ENCODE measurements at places on chromosomes 2 and 18.

GRCh38 chr2:46812361-46813019 lies 103.1 kb downstream of the MCFD2 start:
- DNase-seq = no peak

- DNase-seq = no peak
These were observed 146.6 kb upstream of the DLX2 start for GRCh38 chr2:172249334-172249733.

- DNase-seq = no peak
These were observed 87.7 kb upstream of the TGFA start for GRCh38 chr2:70641263-70641784.

DNA sequence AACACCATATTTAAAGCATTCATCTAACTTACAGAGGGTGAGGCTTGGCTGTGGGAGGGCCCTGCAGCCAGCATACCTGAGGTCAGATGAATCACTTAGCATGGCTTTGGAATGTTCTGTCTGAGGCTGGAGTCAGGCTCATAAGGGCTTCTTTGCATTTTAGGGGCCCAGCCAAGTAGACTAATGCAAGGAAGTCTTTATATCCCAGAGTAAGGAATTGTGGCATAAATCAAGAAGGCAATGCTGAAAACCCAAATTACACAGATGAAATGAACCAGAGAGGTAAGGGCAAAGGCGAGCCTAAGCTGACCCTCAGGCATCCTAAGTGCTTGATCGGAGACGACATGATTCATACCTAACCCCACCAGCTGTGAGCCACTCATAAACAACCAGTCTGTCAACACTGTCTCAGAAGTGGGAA lies 383.6 kb downstream of the DCC start:
- DNase-seq = no peak

DNA sequence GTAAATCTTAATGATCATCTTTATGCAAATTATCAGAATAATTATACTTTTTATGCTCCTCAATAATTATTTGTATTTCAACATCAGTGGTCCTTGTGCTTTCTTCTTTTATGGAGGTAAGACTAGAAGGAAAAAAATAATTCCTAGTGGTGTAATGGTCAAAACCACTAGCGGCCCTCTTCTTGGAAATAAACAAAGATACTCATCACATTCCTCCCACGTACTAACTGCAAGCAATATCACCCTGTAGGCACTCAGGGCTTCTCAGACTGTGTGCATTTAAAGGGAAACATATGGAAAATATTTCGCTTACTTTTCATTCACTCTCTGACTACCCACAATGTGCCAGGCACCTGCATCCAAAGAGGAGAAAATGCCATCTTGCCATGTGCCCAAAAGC lies 263.7 kb downstream of the DOK6 start:
- no peak for DNase-seq

DNA sequence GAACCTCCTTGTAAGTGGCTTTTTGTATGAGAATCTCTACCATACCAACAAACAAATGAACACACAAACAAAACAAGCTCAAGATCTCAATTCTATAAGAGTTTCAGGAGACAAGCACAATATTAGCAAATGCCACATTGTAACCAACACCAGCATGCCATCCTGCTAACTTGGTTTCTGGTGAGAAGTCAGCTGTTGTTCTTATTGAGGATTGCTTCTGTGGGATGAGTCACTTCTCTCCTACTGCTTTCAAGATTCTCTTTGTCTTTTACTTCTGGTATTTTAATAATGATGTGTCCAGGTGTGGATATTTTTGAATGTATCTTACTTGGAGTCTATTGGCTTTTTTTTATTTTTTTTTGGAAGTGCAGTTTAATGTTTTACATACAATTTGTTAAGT lies 131.7 kb downstream of the BCL2L11 start:
- no peak for DNase-seq

- no peak for DNase-seq
These were observed 116.4 kb downstream of the NDUFA10 start for GRCh38 chr2:239908744-239909143.

DNA sequence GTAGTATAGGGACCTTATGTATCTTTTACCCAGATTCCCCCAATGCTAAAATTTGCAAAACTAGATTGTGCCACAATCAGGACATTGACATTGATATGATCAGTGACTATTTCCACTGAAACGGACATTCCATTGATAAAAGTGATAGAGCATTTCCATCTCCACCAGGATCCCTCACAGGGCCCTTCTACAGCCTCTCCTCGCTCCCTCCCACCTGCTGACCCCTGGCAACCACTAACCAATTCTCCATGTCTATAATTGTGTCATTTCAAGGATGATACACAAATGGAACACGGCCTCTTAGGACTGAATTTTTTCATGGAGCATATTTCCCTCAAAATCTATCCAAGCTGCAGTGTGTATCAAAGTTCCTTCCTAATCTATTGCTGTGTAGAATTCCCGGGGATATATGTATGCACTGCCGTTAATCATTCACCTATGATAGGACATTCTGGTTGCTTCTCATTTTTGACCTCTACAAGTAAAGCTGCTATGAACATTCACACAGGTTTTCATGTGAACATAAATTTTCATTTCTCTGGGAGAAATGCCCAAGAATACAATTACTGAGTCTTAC lies 67.3 kb downstream of the UXS1 start:
- DNase-seq = no peak

GRCh38 chr2:190514676-190515075 lies 19.8 kb downstream of the NEMP2 start:
- DNase-seq = no peak

- no peak for DNase-seq
These were observed 59.1 kb downstream of the REV1 start for GRCh38 chr2:99430614-99431291.

DNA sequence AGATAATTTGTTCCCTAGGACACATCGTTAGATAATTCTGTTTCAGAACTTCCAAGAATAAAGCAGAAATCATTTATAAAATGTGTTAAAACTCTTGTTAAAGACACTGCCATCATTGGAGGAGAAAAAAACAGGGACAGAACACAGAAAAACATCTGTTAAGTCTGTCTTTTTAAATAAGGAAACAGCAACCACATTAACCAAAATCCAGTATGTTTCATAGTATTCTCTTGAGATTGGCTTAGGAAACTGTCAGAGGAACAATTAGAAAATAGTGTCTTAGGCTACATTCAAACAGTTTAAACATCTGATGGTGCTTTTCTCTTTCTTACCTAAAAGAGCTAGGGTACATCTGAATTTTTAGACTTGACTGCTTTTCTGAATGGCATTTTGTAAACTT lies 81.6 kb downstream of the PMS1 start:
- no peak for DNase-seq

DNA sequence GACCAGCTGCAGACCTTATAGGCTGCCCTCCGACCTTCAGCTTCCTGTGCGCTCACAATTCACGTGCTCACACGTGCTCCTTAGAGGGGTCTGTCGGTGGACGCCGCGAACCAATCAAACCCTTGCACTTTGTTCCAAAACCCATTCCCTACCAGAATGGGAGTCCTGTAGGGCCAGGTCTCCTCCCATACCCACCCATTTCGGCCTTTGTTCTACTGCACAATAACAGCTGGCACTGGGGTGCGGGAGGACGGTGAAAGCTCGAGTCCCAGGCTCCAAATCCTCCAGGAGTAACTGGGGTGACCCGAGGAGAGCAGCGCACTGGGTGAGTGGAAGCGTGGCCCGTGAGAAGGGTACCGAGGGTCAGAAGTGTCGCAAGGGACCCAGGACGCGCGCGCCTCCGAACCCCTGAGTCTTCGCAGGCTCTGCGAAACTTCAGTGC lies 13.0 kb downstream of the SIX3 start:
- DNase-seq = no peak

DNA sequence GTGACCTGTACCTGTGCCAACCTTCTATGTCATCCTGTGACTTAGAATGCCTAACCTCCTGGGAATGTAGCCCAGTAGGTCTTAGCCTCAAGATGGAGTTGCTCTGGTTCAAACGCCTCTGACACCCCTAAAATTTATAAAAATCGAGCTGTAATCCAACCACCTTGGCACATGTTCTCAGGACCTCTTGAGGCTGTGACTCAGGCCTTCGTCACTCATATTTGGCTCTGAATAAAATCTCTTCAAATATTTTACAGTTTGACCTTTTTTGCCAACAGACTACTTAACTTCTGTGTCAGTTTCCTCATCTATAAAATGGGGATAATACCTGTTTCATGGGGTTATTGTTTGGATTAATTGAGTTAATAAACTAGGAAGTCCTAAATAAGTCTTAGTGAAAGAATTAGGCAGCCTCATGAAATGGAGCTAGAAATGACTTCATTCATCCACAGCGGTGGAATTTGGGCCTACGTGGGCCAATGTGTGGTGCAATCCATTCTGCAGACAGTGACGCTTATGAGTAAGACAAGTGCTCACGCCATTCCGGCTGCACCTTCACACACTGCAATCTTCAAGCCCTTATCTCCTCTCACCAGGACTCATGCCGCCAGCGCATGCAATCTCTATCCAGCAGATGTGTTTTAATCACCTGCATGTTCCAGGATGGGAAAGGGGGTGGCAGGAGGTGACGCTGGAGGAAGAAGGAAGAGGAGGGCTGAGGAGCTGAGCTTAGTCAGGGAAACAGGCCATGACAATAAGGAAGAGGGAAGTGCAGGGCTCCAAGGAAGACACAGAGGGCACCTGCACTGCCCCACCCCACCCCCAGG lies 2.0 kb upstream of the UBE2F start:
- no peak for DNase-seq

GRCh38 chr2:127193164-127193966 lies 26.7 kb downstream of the CYP27C1 start:
- DNase-seq = no peak

GRCh38 chr18:45408218-45408617 lies 207.1 kb upstream of the SLC14A2 start:
- DNase-seq = no peak

GRCh38 chr18:48872234-48873145 lies 78.3 kb downstream of the SMAD7 start:
- DNase-seq = no peak

DNA sequence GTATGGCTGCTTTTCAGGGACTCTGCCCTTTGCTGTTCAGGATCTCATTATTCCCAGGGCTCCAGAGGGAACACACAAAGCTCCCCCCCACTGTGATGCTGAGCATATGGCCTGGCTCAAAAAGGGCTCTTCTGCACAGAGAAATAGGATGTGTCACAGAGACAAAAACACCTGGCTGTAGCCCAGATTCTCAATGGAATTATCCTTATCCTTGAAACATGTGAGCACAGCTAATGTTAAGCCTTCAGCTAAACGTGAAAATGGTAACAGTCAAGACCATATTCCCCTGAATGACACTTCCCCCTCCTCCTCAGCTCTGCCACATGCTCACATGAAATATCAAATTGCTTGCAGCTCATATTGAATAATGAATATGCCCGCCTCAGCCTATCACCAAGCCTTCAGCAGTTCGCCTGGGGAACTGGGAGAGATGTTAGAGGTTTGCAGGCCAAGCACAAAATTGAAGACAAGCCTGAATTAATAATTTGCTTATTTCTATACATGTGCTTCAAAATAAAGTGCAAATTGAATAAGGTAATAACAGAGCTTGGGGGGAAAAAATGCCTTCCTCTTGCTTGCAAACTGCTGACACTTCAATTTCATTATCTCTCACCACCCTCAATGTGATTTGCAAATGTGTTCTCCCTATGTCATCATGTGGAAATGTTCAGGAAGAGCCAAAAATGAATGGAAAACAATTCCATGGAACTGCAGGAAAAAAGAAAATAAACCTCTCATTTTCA lies 181.0 kb upstream of the HNRNPA3 start:
- DNase-seq = no peak

- no peak for DNase-seq
These were observed 159.2 kb upstream of the ID2 start for GRCh38 chr2:8522687-8523086.

GRCh38 chr2:234258562-234259141 lies 208.2 kb downstream of the SPP2 start:
- no peak for DNase-seq

DNA sequence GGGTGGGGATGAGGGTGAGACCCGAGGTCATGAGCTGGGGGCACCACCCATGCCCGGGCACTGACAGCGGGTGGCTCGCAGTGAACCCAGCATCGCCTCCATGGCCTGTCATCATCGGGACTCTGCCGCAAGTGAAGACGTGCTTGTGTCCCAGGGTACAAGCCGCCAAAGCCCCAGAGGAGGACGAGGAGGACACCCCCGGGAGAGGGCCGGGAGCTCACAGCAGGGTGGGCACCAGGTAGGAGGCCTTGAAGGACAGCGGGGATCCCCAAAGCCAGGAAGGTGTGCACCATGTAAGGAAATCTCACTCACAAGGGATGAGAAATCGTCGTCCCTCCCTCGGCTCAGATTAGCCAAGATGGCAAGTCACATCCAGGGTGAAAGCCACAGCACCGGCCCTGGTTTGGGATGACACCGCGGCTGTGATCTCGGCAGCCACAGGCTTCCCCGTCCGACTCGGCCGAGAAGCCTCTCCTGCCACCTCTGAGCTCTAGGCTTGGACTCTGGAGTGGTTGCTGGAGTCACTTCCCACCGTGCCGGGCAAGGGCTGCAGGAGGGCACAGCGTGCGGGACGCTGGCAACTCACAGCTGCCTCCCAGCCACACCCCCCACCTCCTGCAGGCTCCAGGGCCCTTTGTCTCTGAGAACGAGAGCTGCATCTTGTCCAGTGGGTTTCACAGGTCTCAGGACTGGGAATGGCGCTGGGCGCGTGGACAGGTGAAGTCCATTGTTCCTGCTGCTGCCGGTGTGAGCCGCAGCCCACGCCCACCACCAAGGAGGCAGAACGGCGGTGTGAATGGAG lies 81.6 kb upstream of the CTDP1 start:
- no peak for DNase-seq

- no peak for DNase-seq
These were observed 278.0 kb upstream of the MGAT5 start for GRCh38 chr2:133975676-133976428.

DNA sequence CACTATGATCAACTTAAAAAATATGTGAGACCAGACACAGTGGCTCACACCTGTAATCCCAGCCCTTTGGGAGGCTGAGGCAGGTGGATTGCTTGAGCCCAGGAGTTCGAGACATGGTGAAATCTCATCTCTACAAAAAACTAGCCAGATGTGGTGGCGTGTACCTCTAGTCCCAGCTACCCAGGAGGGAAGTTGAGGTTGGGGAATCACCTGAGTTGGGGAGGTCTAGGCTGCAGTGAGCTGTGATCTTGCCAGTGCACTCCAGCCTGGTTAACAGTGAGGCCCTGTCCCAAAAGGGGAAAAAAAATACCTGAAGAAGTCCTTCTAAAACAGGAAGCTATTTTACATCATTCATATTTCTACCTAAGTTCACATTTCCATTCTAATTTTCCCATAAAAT lies 144.0 kb downstream of the EML6 start:
- DNase-seq = no peak

- no peak for DNase-seq
These were observed 23.7 kb downstream of the TIMM21 start for GRCh38 chr18:74171910-74172606.

GRCh38 chr2:179332903-179333302 lies 68.3 kb upstream of the SESTD1 start:
- DNase-seq = no peak

GRCh38 chr2:112483831-112484230 lies 1.9 kb downstream of the TTL start:
- no peak for DNase-seq

DNA sequence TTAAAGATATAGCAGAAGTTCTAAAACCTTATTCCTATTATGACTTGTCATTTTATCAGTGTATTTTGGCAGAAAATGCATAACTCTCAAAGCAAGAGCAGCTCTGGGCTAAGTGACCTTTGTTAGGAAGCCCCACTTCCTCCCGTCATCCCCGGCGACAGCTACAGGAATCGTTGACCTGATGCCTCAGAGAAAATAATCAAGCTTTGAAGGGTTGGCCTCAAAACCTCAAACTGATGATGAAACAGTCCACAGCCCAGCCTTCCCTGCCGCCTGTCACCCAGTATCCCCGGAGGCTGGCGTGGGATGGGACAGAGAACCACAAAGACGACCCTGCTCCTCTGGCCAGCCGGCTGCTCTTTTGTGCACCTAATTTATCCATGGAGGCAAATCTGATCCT lies 65.3 kb downstream of the KCNF1 start:
- no peak for DNase-seq

Measured in activated CD4-positive, CD25-positive, alpha-beta regulatory T cell (primary cell).